ENCODE measurements at places on chromosomes 2 and 18.

- DNase-seq = no peak
Measured at GRCh38 chr2:40030456-40030975, 251.5 kb upstream of the THUMPD2 start.

GRCh38 chr2:112805542-112805941, 21.2 kb upstream of the IL1A start:
- DNase-seq = no peak

DNA sequence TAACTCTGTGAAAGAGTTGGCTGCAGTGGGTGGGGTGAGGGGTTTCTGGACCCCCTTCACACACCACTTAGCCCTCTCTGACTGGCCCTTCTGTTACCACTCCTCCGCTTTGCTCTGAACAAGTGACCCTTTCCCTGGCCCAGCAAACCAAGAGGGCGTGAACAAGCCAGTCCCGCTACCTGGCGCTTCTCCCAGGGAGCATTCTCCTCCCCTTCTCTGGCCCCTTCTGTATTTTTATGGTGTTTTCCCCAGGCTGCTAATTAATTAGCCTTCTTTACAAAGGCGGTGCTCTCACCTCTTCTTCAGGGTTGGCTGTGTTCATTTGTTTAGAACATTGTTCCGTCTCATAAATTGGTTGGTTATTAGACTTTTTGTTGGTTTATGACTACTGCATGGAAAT, 180.1 kb downstream of the MGAT5 start:
- no peak for DNase-seq

- DNase-seq = no peak
Measured at GRCh38 chr2:166334805-166335204, 40.9 kb downstream of the SCN9A start.

DNA sequence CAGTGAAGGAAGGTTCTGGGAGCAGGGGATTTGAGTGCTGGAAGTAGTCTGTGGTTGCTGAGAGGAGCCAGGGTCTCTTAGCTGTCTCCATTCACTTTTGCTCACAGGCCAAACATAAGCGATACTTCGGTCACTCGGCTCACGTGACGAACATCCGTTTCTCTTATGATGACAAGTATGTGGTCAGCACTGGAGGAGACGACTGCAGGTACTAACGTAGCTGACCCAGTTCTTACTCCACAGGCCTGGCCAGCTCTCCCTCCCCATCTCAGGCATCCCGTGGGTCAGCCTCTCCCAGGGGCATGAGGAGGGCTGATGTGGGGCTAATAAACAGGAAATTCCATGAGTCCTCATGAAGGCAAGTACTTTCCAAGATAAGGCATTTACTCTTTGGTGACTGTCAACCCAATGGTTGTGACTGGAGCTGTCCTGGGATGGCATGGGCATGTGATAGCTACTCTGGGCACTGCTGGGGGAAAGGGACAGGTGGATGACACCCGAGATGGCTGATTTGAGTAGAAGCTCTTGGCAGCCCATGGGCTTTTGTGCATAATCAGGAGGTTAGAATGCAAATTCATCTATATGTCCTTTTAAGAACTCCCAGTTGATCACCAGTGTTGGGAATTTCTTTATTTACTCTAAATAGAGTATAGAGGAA, 81.6 kb downstream of the RTN4 start:
- no peak for DNase-seq

- no peak for DNase-seq
Measured at GRCh38 chr18:25985707-25986394, 104.6 kb downstream of the SS18 start.

GRCh38 chr18:22813648-22814328, 119.3 kb upstream of the RBBP8 start:
- no peak for DNase-seq

DNA sequence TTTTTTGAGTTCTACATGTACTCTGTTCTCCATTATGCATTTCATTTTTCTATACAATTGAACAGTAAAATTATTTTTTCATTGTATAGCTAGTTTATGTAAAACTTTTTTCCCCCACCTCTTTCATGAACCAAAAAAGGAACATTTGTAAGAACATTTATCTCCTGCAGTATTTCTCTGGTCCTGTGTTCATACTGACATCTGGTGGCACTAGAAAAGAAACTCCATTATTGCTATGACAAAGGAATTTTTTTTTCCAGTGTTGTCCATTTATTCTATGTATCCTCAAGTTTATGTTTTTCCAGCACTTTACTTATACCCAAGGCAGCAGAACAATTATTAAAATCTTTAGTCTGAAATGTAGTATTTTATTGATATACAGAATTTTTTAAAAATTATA, 27.4 kb upstream of the CHAC2 start:
- no peak for DNase-seq

Measured in left hindlimb (tissue), 1 donor.